Naive thymus-derived CD4-positive, alpha-beta T cell (primary cell): ENCODE measurements at places on chromosomes 6 and 20. TPM values are rescaled to one million over a fixed set of nuclear protein-coding genes. Genes with fewer than 3 reads are reported as not detected.

Gene VSTM2L
- not detected for total RNA-seq

Gene ELOVL4
- 0.53 and 0.75 TPM in 2 replicates for total RNA-seq

Gene PDE10A
- not detected for total RNA-seq

Gene TBXT
- not detected for total RNA-seq

Gene SCGN
- total RNA-seq: not detected

Gene AMD1
- 100 TPM for total RNA-seq

Gene VGLL2
- not detected for total RNA-seq

Gene MAFB
- total RNA-seq: 4.1 TPM

Gene MYBL2
- 2.7 TPM for total RNA-seq

Gene ATP6V1G2
- total RNA-seq: 1.4 and 2.7 TPM in 2 replicates

DNA sequence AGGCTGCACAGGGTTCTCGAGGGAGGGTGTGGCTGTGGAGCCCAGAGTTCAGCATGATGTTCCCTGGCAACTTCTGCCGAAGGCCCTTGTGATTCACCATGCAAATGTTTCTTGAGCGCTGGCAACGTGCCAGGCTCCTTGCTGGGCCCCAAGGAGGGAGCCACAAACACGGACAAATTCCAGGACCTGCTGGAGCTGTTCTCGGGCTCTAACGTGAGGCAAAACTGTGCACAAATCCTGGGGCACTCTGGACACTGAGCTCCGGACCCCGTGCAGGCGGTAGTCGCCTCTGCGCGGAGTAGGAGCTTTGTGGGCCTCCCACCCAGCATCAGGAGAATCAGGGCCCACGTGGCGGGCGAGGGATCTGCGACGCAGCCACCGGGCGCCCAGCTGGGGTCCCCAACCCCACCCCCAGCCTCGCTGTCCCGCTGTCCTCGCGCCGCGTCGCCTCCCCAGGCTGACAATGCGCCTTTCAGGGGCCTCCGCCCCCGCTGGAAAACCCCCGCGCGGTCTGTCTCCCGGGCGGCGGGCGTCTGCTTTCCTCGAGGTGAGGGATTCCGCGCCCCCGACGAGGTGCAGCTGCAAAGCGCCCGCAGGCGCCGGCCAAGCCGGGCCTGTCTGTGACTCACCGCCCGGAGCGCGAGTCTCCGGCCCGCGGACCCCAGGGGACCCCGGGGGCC lies 31.7 kb upstream of the SCUBE3 start:
- DNase-seq: no peak
- no peaks in the 10 kb centered on the region for H3K36me3 ChIP-seq
- no peaks in the 10 kb centered on the region for H3K27me3 ChIP-seq
- H3K4me1 ChIP-seq: no peaks in the 10 kb centered on the region
- no peak overlapping the region for H3K4me3 ChIP-seq

DNA sequence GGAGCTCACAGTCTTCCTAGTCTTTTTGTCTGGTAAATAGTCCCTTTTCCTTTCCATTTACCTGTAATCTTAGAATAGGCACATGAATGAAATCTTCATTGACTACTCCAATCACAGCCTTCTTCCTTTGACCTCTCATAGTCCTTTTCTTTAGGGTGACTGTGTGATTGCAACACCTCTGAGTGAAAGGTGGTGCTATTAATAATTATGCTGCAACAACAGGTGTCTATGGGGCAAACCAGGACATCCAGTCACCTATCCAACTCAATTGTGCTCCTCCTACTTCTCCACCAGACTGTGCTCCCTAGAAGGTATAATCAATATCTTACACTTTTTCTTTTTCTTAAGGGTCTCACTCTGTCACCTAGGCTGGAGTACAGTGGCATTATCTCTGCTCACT lies 29.4 kb downstream of the RIPOR2 start:
- DNase-seq: no peak
- peak overlapping the region; percentile 75 for H3K27ac ChIP-seq
- H3K4me1 ChIP-seq: peaks cover 89% of the 10 kb centered on the region
- peaks cover 11% of the 10 kb centered on the region for H3K36me3 ChIP-seq

- no peaks in the 10 kb centered on the region for H3K36me3 ChIP-seq
- no peak for DNase-seq
- H3K4me1 ChIP-seq: peaks cover 16% of the 10 kb centered on the region
- H3K27me3 ChIP-seq: no peaks in the 10 kb centered on the region
Measured at GRCh38 chr6:11258260-11259237, 26.1 kb upstream of the NEDD9 start.

GRCh38 chr6:124433387-124434160 lies 528.7 kb upstream of the RNF217 start:
- no peak overlapping the region for H3K27ac ChIP-seq
- no peak for DNase-seq
- no peaks in the 10 kb centered on the region for H3K36me3 ChIP-seq
- no peak overlapping the region for H3K4me3 ChIP-seq
- H3K4me1 ChIP-seq: no peaks in the 10 kb centered on the region

DNA sequence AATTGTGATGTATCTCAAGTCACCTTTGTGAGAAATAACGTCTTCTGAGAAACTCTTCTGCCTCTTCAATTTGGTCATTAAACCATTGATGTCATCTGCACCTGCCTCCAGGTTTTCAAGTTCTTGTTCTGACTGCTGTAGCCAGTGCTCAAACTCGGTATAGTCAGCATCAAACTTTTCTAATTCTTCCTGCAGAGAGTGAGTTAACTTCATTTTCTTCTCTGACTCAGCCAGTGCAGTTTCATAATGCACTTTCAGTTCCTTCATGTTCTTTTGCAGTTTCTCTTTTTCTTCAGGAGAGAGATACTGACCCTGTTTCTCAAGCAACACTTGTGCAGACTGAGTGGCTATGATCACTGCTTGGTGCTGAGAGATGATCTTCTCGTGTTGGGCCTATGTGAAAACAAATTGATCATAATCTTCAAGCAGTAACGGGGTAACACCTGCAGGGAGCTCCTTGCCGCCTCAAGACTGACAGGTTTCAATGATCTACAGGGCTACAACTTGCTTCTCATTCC lies 48.8 kb downstream of the DST start:
- no peak overlapping the region for H3K4me3 ChIP-seq
- H3K4me1 ChIP-seq: no peaks in the 10 kb centered on the region
- no peaks in the 10 kb centered on the region for H3K27me3 ChIP-seq
- no peaks in the 10 kb centered on the region for H3K36me3 ChIP-seq

GRCh38 chr20:56574531-56575142 lies 41.6 kb downstream of the FAM209B start:
- no peak for DNase-seq
- H3K27me3 ChIP-seq: no peaks in the 10 kb centered on the region
- no peaks in the 10 kb centered on the region for H3K4me1 ChIP-seq
- no peak overlapping the region for H3K27ac ChIP-seq
- H3K4me3 ChIP-seq: no peak overlapping the region
- H3K36me3 ChIP-seq: no peaks in the 10 kb centered on the region

DNA sequence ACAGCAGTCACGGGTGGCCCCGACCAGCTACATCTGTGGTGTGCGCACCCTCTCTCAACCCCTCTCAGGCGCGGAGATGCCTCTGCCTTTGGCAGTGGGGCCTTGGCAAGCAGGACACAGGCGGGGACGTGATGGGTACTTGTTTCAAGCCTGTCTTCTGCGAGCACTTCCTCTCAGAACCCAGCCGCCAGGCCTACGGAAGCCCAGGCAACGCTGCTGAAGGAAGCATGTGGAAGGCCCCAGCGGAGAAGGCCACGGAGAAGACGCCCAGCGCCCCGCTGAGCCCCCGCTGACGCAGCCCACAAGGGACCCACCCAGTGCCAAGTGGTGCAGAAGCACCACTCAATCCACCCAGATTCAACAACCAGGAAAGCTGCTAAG lies 13.0 kb downstream of the SERPINB6 start:
- H3K4me1 ChIP-seq: no peaks in the 10 kb centered on the region
- H3K27ac ChIP-seq: no peak overlapping the region
- no peaks in the 10 kb centered on the region for H3K36me3 ChIP-seq
- no peak overlapping the region for H3K4me3 ChIP-seq
- DNase-seq: peak; percentile 33

DNA sequence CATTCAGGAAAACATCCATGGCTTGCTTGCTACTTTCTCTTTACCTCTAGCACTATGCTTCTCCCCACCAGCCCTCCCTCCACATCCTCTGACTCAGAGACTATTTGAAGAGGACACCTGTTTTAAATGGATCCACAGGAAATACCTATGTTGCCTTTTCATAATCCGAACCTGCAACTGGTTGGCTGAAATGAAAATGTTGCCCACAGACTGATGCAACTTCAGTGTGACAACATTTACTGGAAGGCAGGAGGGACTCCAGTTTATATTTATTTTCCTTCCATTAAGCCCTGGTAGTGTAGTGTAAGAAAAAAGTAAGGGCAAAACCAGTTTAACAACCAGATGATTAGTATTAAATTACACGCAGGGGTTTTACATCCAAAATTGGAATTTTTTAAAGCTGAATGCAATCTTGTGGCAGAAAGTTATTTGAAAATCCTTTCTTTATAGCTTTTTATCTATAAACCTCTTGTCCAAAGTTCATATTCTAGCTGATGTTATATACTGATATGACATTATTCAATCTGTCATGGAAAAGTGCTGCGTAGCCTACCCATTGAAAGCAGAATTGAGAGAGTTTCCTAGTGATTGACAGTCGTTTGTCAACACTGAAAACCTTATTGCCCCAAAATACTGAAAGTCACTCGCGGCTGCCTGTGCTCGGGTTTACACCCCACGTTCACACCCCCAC lies 881 bp upstream of the AIG1 start:
- H3K27ac ChIP-seq: peak overlapping the region; percentile 79
- H3K27me3 ChIP-seq: no peaks in the 10 kb centered on the region
- peaks cover 8% of the 10 kb centered on the region for H3K4me1 ChIP-seq
- no peaks in the 10 kb centered on the region for H3K36me3 ChIP-seq
- DNase-seq: peak; percentile 35
- peak overlapping the region; percentile 73 for H3K4me3 ChIP-seq
